ENCODE measurements at places on chromosomes 7 and 10. TPM values are rescaled to one million over a fixed set of nuclear protein-coding genes. Genes with fewer than 3 reads are reported as not detected.

Gene TAS2R41
- not detected for total RNA-seq

Gene ANLN
- total RNA-seq: 12.7 TPM

Gene NPC1L1
- not detected for total RNA-seq

Gene ZNF248
- total RNA-seq: 9.1 TPM

Gene LMTK2
- total RNA-seq: 14.1 TPM

Gene ZNF467
- total RNA-seq: not detected

Gene HOXA4
- total RNA-seq: 0.72 TPM

Gene FKBP6
- not detected for total RNA-seq

GRCh38 chr7:138248609-138249008 is 172.3 kb downstream of the AKR1D1 start:
- H3K27ac ChIP-seq: no peak overlapping the region
- H3K4me3 ChIP-seq: no peak overlapping the region
- no peaks in the 10 kb centered on the region for H3K36me3 ChIP-seq
- no peak for DNase-seq
- H3K27me3 ChIP-seq: no peaks in the 10 kb centered on the region

DNA sequence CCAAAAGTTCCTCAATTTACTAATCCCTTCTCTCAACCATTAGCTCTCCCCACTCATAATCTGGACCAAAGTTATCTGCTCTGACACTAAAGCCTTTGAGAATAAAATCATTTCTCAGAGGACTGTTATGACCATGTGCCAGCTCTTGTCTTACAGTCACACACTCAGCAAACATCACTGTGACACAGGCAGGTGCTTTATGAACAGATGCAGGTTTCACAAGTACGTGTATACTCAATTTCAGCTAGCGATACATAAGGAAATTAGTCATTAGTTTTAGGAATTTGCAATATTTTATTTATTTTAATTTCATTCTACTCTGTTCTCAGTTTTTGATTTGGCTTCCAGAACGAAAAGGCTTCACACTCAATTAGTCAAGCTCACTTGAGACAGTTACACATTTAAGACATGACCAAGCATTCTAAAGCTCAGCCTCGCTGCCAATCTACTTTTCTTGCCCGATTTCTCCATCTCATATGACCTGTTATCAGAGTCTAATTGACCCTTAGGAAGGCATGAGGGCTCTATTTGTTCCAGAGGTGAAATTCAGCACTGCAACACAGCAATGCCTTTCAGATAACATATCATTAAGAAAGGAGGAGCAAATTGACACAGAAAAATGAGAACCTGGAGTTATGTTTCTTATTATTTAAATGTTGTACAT is 76.8 kb downstream of the TFEC start:
- no peak for DNase-seq
- H3K36me3 ChIP-seq: no peaks in the 10 kb centered on the region
- H3K4me3 ChIP-seq: no peak overlapping the region
- H3K4me1 ChIP-seq: no peaks in the 10 kb centered on the region
- H3K27ac ChIP-seq: no peak overlapping the region
- no peaks in the 10 kb centered on the region for H3K27me3 ChIP-seq

DNA sequence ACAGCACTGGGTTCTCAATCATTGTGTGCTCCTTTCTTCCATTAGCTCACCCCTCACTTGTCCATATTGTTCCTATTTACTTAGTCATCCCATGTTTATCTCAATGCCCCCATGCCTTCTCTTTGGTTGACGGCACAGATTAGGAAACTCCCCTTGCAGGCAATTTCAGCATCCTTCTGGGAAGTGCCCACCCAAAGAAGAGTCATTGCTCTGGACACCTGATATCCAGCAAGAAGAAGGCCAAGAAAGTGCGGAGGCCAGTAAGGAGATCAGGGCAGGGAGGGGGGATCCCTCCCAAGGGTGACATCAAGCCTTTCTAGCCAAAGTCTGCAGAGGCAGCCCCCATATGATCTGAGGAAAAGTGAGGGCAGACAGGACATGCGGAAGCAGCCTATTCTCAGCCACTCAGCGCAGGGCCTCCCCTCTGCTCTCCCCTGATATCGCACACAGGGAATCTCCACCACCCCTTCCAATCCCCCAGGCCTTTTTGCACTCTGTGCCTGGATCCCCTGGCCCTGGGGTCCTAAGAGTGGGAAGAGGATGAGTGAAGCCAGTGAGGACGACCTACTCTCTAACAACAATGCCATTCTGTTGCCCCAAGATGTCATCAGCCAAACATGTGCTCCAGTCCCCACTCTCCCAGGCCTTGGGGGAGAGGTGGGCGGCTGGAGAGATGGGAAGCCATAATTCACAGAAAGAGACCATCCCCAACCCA is 1.8 kb downstream of the TRPV6 start:
- no peaks in the 10 kb centered on the region for H3K4me1 ChIP-seq
- H3K27me3 ChIP-seq: peaks cover 11% of the 10 kb centered on the region
- H3K36me3 ChIP-seq: no peaks in the 10 kb centered on the region
- DNase-seq: no peak
- no peak overlapping the region for H3K27ac ChIP-seq

- H3K36me3 ChIP-seq: peaks cover 6% of the 10 kb centered on the region
- H3K27me3 ChIP-seq: no peaks in the 10 kb centered on the region
- DNase-seq: no peak
Observed at GRCh38 chr7:137989094-137989493, 12.8 kb downstream of the CREB3L2 start.

- peak overlapping the region; percentile 80 for H3K4me3 ChIP-seq
- H3K4me1 ChIP-seq: peaks cover 29% of the 10 kb centered on the region
- no peaks in the 10 kb centered on the region for H3K27me3 ChIP-seq
- peak overlapping the region; percentile 76 for H3K27ac ChIP-seq
- DNase-seq: peak; percentile 71
Observed at GRCh38 chr10:87092376-87092860, 2.2 kb downstream of the GLUD1 start.

DNA sequence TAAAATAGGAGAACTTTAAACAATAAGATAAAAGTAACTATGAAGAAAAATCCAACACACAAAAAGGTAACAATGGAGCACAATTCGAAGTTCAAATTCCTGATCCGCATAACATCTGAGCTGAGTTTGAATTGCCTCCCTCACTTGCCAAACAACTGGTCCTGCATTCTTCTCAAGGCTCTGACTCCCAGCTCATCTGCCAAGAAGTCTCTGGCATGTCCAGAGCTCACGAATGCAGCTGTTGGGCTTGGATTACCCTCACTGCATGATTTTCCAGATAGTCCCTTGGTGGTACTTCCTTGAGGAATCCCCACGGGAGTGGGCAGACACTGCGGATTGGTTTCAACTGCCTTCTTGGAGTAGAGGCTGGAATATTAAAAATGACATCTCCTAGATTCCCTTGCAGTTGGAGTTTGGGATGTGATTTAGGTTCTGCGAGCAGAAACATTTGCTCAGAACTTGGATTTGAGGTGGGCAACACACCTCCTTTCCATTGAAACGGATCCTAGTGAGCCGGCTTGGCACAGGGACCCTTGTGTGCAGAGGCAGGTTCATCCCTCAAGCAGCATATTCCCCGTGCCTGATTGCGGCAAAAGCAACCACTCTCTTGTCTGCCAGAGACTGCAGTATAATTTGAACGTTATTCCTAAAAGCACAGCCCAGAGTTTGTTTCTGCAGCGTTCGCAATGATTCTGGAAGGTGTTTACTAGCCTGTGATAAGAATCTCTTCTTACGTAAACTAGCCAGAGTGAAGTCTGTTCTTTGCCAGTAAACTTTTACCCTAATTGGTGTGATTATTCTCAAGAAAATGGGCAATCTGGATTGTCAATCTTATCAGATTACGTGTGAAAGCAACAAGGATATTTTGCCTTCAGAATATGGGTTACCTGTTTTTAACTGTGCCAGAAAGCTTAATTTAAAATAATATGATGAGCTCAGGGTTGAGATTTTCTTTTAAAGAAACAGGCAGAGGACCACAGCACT is 23.4 kb upstream of the PRKCQ start:
- no peaks in the 10 kb centered on the region for H3K27me3 ChIP-seq
- H3K27ac ChIP-seq: no peak overlapping the region
- no peak for DNase-seq
- no peaks in the 10 kb centered on the region for H3K4me1 ChIP-seq
- H3K36me3 ChIP-seq: no peaks in the 10 kb centered on the region

DNA sequence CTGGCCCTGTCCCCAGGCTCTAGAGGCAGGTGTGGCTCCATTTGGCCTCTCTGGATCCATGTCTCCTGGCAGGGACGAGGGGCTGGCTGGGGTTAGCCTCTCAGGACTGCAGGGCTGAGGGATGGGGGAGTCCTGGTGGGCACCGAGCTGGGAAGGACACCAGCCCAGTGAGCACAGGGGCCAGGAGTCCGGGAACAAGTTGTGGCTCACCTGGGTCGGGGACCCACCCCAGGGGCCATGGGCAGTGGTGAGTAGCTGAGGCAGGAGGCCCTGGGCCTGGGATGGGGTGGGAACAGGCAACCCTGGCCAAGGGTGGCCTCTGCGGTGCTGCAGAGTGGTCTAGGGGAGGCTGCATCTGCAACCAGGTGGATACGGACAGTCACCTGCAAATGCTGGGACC is 24.1 kb downstream of the ANTXRL start:
- no peak overlapping the region for H3K4me3 ChIP-seq
- DNase-seq: peak; percentile 32
- H3K4me1 ChIP-seq: no peaks in the 10 kb centered on the region
- peaks cover 2% of the 10 kb centered on the region for H3K27me3 ChIP-seq

DNA sequence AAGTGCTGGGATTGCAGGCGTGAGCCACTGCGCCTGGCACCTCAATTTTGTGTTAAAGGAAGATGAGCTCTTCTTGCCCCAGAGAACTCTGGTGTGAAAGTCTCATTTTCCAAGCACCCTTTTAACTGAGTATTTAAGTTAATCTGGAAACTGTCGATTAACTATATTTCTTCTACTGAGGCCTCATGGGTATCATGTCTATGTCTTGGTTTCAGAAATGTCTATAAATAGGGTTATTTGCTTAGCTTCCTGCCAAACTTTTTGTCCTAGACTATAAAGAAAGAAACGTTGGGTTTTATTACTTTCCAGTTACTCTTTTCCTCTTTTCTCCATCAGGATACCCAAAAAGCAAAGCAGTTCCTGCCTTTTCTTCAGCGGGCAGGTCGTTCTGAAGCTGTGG is 102.4 kb downstream of the LRRC4 start:
- H3K36me3 ChIP-seq: peaks cover 19% of the 10 kb centered on the region
- no peak overlapping the region for H3K4me3 ChIP-seq
- no peak for DNase-seq
- no peaks in the 10 kb centered on the region for H3K27me3 ChIP-seq
- peaks cover 24% of the 10 kb centered on the region for H3K4me1 ChIP-seq

DNA sequence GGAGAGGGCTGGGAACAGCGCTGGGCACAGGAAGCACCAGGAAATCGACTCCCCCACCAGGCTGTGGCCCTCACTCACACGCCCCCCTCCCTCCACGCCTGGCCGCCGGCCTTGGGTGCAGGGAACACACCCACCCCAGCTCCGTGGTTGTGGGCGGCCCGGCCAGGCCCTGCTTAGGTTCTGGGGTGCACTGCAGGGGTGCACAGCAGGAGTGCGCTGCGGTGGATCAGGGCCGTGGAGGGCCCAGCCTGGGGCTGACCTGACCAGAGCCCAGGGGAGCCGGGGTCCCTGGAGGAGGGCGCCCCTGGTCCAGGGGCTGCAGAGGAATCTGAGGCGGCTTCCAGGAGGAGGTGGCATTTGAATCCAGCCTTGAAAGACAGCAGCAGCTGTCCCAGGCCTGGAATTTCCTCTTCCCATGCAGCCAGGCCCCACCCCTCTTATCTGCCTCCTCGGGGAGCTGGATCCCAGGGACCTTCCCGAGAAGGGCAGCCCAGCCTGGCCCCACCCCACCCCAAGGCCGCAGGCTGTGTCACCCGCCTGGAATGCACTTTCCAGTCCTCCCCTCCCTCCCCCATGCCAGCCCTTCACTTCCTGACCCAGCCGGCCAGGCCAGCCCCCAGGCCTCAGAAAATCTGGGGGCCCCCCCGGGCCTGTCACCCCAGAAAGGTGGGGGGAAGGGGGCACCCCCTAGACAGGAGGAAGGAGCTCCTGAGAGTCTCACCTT is 18.4 kb upstream of the PDGFA start:
- no peaks in the 10 kb centered on the region for H3K36me3 ChIP-seq
- peak; percentile 100 for DNase-seq
- H3K4me1 ChIP-seq: peaks cover 29% of the 10 kb centered on the region
- no peak overlapping the region for H3K4me3 ChIP-seq
- no peaks in the 10 kb centered on the region for H3K27me3 ChIP-seq

DNA sequence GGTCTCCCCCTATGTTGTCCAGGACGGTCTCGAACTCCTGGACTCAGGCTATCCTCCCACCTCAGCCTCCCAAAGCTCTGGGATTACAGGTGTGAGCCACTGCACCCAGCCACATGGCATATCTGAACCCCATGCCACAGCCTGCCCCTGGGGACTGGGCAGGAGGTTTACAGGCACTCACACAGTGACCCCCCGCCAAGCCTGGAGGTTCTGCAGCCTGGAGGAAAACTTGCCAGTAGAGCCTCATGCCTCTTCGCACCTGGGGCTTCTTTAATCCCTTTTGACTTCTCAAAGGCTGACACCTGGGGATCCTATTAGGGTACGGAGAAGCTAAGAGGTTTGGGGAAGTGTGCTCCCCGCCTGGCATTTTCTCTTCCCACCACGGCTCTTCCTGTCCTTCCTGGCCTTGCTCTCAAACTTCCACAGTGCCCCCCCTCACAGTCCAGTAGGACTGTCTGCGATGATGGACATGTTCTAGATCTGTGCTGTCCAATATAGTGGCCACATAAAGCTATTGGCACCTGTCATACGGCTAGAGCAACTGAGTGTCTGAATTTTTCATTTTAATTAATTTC is 11.4 kb upstream of the KCP start:
- no peaks in the 10 kb centered on the region for H3K36me3 ChIP-seq
- H3K4me1 ChIP-seq: no peaks in the 10 kb centered on the region
- H3K27me3 ChIP-seq: peaks cover 70% of the 10 kb centered on the region
- DNase-seq: peak; percentile 58
- H3K27ac ChIP-seq: no peak overlapping the region
